Tracheal epithelial cell (primary cell): ENCODE measurements at places on chromosomes 7 and 10. TPM values are rescaled to one million over a fixed set of nuclear protein-coding genes. Genes with fewer than 3 reads are reported as not detected.

The GIMAP5 gene
- total RNA-seq, result 0.24 and 0.64 TPM in 2 replicates

The TUBAL3 gene
- total RNA-seq, result 0.72 TPM in 1 of 2 replicates, not detected in the other

The CNTNAP2 gene
- 0.43 and 2.2 TPM in 2 replicates for total RNA-seq

The HOXA11 gene
- total RNA-seq, result 0.72 TPM in 1 of 2 replicates, not detected in the other

The DNAJB9 gene
- 50.3 and 64.6 TPM in 2 replicates for total RNA-seq

The CHST3 gene
- total RNA-seq, result 20.0 and 21.1 TPM in 2 replicates

The HTRA1 gene
- total RNA-seq, result 108 and 121 TPM in 2 replicates

The LRRC4 gene
- 1.7 TPM in 2 replicates for total RNA-seq

The VWDE gene
- total RNA-seq, result 1.9 and 3.6 TPM in 2 replicates

The TMEM243 gene
- total RNA-seq, result 28.6 and 35.4 TPM in 2 replicates

The DMTF1 gene
- total RNA-seq, result 27.1 and 44.8 TPM in 2 replicates

The PRLHR gene
- total RNA-seq, result not detected in 2 replicates

The CACNB2 gene
- total RNA-seq, result under 0.01 TPM in 1 of 2 replicates, not detected in the other

The PLA2G12B gene
- not detected in 2 replicates for total RNA-seq

The PAPOLB gene
- total RNA-seq, result not detected in 2 replicates
